ENCODE measurements at places on chromosomes 13 and 19. TPM values are rescaled to one million over a fixed set of nuclear protein-coding genes. Genes with fewer than 3 reads are reported as not detected.

The ADAMTSL5 gene
- total RNA-seq: 3.7 TPM

DNA sequence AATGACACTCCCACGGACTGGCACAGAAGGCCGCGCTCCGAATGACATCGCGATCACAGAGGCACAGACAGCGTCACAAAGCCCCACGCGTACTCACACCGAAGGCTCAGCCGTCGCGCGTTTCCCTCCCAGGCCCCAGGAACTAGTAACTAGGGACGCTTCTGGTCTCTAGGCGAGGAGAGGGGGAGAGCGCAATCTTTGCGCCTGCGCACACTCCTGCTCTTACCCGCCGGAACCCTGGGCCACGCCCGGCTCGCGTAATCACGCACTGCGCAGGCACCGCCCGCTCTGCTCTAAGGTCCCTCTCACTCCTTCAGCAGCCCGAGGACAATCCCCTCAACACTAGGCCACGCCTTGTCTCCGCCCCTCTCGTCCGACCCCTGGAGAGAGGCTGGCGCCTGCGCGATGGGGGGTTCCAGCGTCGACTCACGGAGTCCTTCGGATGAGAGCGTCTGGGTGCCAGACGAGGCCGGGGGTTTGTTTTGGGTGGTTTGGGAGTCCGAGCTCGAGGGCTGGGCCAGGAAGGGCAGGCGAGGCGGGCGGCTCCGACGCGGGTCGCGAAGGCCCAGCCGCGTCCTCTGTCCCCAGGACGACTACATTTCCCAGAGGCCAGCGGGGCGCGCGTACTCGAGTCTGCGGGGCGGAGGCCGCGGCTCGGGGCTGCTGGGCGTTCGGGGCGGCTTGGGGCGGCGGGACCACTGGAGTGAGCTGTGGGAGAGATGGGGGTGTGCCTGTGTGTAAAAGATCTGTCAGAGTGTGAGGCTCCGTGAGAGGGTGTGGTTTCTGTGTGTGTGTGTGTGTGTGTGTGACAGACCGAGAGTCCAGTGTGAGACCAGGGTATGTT, at the start of gene ZNF471:
Gene ZNF471, plus strand, starts transcription at position 410 of the 844 bp plus-strand sequence. CDS start 3,717 bp downstream, outside the sequence.
- H3K4me1 ChIP-seq: no peaks in the 10 kb centered on the region
- peak within 1 kb of the TSS; percentile 64 for H3K4me3 ChIP-seq
- H3K27ac ChIP-seq: peak within 1 kb of the TSS; percentile 86
- DNase-seq: peak; percentile 95

GRCh38 chr19:33492090-33492489, 29.5 kb downstream of the PEPD start:
- H3K4me3 ChIP-seq: no peak overlapping the region
- no peaks in the 10 kb centered on the region for H3K36me3 ChIP-seq
- H3K27me3 ChIP-seq: no peaks in the 10 kb centered on the region
- DNase-seq: no peak
- no peaks in the 10 kb centered on the region for H3K4me1 ChIP-seq

DNA sequence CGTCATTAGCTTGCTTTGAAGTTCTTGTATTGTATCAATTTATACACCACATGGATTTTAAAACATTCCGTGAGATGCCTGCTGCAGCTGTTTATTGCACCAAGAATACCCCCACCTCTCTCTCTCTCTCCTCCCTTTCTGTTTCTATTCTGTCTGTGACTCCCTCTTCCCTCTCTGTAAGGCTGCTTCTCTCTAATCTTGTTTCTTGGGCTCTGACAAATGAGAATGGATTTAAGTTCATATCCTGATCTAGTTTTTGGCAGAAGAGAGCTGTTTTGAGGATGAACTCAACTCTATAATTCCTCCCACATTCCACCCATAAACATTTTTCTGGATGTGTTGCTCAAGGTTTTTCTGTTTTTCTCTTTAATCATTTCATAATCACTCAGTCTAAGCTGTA, 144.3 kb upstream of the FRY start:
- H3K4me3 ChIP-seq: no peak overlapping the region
- H3K36me3 ChIP-seq: no peaks in the 10 kb centered on the region
- DNase-seq: no peak
- H3K27ac ChIP-seq: no peak overlapping the region

- DNase-seq: peak; percentile 74
- H3K27ac ChIP-seq: peak overlapping the region; percentile 92
- no peak overlapping the region for H3K4me3 ChIP-seq
- H3K36me3 ChIP-seq: no peaks in the 10 kb centered on the region
- H3K27me3 ChIP-seq: no peaks in the 10 kb centered on the region
These were observed 30.7 kb upstream of the NFIC start for GRCh38 chr19:3335431-3336350.

Data from transverse colon (tissue), 4 donors.